ENCODE measurements at places on chromosomes 7 and 10.

- DNase-seq: no peak
These were observed 92.8 kb downstream of the TMEM130 start for GRCh38 chr7:98777051-98777450.

DNA sequence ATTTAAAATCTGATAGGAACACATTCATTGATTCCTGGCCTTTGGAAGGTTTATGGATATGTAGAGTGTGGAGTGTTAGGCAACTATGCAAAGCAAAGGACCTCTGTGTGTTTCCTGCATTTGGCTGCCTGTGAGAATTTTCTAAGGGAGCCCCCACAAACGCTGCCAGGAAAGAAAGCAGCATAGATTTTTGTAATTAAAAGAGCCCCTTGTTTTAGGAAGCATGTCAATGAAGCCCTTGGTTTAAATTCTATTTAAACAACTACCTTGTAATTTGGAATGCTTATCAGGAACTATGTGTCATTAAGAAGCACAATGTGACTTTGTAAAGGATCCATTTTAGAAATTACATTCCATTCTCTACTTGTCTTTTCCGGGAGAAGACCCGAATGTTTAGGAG is 742.5 kb downstream of the NXPH1 start:
- no peak for DNase-seq

DNA sequence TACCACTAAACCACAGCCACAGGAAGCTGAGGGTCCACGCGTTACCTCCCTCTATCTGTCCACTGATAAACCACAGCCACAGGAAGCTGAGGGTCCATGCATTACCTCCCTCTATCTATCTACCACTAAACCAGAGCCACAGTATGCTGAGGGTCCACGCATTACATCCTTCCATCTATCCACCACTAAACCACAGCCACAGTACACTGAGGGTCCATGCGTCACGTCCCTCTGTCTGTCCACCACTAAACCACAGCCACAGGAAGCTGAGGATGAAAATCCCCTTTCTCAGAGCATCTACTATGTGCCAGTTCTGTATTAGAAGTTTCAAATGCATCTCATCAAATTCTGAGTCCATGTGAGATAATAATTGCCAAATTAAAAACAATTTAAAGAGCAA is 589.3 kb downstream of the DNAJB6 start:
- no peak for DNase-seq

- no peak for DNase-seq
These were observed 91.1 kb upstream of the CARD11 start for GRCh38 chr7:3134745-3135144.

- DNase-seq: no peak
These were observed 100.4 kb downstream of the SGMS1 start for GRCh38 chr10:50523357-50523756.

GRCh38 chr7:30433506-30433905 is 45.1 kb downstream of the NOD1 start:
- DNase-seq: no peak

DNA sequence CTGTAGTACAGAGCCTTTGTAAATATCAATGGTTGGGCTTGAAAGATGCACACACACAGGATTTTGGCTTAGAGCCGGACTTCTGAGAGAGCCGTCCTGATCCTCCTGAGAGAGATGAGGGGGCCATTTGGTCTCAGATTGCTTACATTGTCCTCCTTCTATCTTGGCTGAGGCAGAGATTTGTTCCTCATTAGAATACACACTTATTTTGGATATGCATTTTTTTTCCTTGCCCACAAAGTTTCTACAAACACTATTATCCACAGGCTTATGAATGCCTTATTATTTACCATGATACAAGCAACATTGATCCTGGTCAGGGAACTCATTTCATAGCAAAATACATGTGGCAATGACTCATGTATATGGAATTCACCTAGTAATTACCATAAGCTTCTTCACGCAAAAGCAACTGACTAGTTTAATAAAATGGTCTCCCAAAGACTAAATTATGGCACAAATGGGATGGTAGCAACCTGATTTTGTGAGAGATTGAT is 175.3 kb downstream of the MDFIC start:
- DNase-seq: no peak

- DNase-seq: no peak
These were observed 799.5 kb downstream of the LRMDA start for GRCh38 chr10:76230921-76231285.

Measured in stimulated activated CD8-positive, alpha-beta memory T cell treated with anti-CD3 and anti-CD28 coated beads, Interleukin-2, amount 100 ng/mL, for 1 hour (primary cell).